ENCODE measurements at places on chromosomes 4 and X.

DNA sequence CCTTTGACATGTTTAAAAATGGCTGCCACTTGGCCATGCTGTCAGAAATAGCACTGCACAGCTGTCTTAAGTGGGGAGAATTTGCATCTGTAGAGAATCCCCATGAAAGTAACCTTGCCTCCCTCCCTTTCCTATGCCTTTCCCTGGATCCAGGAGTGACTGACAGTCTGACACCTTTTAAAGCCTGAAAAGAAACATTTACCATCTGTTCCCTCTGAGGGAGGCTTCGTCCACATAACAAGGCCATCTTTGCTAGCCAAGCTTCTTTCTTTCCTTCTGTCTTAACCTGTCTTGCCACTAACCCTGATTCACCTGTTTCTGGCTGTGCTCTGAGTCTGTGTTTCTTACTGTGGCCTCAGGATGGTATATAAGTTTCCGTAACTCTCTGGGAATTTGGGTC lies 21.3 kb upstream of the AADAT start:
- DNase-seq, result no peak

- DNase-seq, result peak; percentile 51
Observed at GRCh38 chrX:40933132-40933705, 152.0 kb upstream of the USP9X start.

DNA sequence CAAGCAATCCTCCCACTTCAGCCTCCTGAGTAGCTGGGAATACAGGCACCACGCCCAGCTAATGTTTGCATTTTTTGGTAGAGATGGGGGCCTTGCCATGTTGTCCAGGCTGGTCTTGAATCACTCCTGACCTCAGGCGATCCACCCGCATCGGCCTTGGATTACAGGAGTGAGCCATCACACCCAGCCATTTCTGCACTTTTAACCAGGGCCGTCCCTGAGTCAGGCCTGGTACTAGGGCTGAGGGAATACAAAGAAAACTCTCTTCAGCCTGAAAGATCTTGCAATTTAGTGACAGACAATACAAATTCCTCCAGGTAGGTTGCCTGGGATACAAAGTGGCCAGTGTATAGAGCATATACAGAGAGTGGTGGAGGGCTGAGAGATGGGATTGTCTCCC lies 65.8 kb downstream of the BCOR start:
- no peak for DNase-seq

- no peak for DNase-seq
Observed at GRCh38 chr4:111722213-111722720, 423.0 kb upstream of the FAM241A start.

- no peak for DNase-seq
Observed at GRCh38 chr4:4860600-4861389, 1.3 kb downstream of the MSX1 start.

DNA sequence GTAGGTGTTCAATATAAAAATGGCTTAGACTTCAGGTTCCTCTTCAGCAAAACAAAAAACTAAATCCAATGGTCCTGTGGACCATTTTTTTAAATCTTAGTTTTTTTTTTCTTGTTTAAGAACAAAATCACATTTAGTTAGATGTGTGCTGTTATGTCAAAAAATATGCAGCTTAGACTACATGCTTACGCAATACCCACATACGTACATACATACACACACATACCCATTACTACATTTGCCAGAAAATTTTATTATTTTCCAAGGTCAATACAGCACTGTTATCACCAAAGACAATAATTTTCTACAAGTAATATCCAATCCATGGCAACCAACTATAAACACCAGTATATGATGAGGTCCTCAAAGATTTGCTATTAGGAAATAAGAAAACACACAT lies 144.1 kb downstream of the PDGFC start:
- no peak for DNase-seq

GRCh38 chr4:80963051-80963450 lies 67.5 kb upstream of the BMP3 start:
- DNase-seq, result no peak

DNA sequence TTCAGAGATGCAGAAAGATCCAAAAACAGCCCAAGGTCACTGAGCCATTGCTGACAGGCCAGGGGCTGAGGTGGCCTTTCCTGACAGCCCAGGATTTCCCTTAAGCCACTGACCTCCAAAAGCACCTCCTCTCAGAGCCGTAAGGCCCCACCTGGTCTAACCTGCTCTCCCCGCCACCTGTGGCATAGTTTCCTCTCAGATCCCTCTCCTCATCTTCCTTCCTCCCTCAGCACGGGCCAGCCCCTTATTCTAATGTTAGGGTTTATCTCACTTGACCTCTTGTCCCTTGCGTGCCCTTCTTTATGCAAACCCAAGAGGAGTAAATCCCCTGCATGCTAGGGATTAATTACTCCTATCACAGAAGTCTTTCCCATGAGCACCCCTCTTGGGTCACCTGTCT lies 113.0 kb downstream of the RBM47 start:
- DNase-seq, result no peak

- DNase-seq, result no peak
Observed at GRCh38 chr4:7195141-7195515, 2.8 kb downstream of the SORCS2 start.

DNA sequence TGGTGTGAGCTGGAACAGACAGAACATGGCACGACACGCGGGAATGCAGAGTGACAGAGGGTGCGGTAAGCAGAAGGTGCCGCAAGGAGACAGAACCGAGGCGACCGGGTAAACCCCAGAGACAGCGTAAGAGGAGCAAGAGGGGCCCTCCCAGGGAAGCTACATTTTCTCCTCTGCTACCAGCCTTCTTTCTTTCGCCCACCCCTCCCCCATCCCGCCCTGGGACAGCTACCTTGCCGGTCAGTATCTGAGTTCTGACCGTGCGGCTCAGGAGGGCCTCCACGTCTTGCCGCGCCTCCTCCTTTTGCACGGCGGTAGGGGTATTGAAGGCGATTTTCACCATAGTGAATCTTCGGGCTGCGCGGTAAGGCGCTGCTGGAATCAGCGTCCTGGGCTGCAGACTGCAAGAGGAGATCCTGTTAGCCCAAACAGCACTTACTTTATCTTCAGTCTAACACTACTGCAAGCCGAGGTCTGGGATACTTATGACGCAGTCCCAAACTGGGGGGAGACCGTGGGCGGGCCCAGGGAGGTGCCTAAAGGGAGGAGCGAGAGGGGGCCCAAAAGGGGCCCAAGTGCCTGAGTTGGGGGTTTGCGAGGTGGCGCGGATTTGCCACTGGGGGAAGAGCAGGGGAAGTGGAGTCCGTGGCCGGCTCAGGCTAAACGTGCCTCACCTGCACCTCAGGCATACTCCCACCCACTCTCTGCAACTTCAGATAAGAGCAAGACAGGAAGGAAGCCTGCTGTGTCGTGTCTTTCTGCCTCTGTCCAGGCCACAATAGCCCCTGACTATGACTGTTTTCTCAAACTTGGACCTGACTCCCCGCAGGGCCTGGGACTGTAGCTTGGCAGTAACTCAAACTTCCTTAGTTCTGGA lies at the start of gene ITM2A:
ITM2A (minus strand) TSS at position 462 of the 877 bp plus-strand sequence; CDS start at position 343, 119 bp downstream.
- peak; percentile 79 for DNase-seq

DNA sequence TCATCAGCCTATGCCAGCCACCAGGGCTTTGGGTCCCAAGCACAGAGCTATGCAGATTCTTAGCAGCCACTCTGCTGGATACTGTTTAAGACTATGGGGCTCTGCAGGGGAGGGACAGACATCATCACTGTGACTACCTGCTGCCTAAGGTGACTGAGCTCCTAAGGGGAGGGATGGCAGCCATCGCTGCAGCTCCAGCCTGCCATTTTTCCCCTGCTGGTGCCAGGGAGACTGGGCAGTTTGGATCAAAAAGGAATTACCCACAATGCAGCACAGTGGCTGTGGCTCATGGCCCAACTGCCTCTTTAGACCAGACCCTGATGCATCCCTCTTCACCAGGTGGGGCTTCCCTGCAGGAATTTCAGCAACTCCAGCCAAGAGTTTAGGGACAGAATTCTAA lies 28.6 kb upstream of the INPP4B start:
- DNase-seq, result no peak

DNA sequence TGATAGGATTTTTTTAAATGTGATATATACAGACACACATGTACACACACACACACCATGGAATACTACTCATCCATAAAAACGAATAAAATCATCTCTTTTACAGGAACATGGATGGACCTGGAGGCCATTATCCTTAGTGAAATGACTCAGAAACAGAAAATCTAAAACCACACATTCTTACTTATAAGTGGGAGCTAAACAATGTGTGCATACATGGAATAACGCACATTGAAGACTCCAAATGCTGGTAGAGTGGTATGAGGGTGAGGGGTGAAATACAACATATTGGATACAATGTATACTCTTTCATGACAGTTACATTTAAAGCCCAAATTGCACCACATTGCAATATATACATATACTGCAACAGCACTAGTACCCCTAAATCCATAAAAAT lies 120.2 kb upstream of the ADGRL3 start:
- no peak for DNase-seq

DNA sequence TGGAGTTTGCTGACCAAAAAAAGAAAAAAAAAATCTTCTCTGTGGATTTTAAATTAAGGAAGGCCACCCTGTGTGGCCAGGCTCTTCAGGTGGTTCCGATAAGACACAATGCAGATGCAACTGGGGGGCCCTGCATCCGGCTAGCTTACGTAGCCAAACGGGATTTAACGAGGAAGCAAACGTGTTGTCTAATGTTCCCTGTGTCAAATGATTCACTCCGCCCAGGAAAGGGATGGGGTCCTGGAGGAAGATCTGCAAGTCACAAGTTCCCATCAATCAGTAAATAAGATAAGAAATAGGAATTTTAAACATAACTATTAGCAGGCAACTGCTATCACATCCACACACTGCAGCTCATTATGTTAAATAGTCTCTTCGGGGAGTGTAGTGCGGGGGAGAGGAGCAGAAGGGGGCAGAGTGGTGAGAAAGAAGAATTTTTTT lies 216.4 kb upstream of the GYPA start:
- DNase-seq, result no peak

DNA sequence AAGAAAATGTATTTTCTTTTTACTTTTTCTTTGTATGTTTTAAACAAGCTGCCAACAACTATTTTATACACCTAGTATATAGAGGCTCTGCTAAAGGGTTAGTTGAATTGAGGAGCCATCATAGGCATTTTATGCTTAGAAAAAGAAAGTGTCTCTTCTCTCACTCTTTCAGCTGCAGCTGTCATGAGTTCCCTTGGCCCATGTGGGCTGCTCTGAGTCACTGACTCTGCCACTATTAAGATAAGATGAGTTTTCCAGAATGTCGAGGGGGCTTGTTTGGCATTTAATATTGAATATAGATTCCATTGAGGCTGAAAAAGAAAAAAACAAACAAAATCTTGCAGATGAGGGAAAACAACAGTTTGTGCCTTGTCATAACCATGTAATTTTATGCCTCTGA lies 126.0 kb upstream of the PAQR3 start:
- DNase-seq, result no peak

DNA sequence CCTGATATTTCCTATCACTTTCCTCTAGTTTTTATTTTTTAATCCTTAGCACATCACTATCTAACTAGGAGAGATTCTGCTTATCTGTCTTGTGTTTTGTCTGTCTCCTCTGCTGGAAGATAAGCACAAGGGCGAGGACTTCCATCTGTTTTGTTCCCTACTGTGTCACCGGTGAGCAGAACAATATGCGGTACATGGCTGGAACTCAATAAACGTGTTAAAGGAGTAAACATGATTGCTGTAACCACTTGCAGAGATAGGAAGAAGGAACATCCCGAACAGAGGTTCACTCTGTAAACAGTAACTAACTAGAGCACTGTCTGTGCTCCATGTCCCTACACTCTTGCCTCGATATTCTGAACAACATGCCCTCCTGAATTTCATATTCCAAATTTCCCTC lies 5.2 kb downstream of the HS3ST1 start:
- no peak for DNase-seq

- DNase-seq, result no peak
Observed at GRCh38 chrX:124836786-124837185, 482.9 kb upstream of the TEX13C start.

DNA sequence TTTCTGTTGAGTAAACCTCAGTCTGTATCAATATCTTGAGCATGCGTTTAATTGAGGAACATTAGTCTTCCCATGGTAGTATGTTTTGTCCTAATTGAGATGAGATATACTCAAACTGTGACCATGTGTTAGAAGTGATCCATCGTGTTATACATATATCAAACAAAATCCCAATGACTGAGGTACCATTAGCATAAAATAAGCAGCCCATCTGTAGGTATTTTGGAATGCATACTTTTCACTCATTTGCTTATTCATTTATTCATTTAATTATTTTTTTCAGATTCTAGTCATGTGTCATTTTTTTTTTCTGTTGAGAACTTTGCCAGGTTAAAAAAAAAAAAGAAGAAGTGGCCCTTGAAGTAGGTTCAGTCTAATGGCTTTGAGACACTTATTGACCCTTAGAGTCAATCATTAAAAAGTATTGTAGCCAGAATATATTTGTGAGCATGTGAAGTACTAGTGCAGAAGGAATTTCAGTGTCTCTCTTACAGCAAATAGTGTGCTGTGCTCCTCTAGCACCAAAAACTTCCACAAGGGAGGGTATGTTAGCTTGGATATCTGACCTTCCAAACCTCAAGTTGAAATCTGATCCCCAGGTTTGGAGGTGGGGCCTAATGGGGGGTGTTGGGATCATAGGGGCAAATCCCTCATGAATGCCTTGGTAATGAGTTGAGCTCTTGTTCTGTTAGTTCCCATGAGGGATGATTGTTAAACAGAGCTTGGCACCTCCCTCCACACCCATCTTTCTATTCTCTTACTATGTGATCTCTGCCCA lies 130.8 kb upstream of the NPY2R start:
- no peak for DNase-seq

- DNase-seq, result no peak
Observed at GRCh38 chr4:74304095-74304625, 4.1 kb upstream of the EPGN start.

GRCh38 chr4:93103042-93103441 lies 725.5 kb upstream of the ATOH1 start:
- DNase-seq, result no peak

DNA sequence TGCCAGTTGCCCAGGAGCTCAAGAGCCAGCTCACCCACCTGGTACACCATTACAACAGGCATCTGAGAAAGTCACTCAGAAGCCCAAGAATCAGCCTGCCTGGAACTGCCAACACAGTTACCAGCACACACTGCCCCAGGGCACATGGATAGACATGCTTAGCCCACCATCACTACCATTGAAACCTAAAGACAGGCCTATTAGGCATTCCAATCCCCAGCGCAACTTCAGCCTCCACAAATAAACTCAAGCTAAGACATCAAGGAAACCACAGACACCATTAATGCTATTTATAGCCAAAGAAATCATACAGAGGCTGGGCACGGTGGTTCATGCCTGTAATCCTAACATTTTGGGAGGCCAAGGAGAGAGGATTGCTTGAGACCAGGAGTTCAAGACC lies 42.3 kb downstream of the ATRX start:
- no peak for DNase-seq

DNA sequence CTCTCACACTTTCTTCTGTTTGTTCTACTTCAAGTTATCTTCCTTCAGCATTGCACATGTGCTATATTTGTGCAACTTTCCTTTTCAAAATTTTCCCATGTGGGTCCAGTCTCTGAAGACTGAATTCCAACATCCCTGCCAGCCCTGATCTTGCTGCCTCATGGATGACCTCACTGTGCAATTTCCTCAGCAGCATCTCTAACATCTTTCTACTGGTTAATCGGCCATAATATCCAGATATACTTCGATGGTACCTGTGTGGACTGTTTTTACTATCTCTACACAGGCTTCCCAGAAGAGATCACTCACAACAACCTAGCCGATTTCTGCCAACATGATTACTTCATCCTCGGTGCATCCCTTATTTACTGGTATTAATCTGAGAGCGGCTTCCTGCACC lies 41.5 kb downstream of the GPM6A start:
- no peak for DNase-seq

All from CD4-positive, alpha-beta T cell treated with Interleukin-17A for 1 hour (primary cell).